ENCODE measurements at places on chromosomes 13 and 19.

- DNase-seq: no peak
Measured at GRCh38 chr13:53160211-53160610, 131.6 kb downstream of the OLFM4 start.

DNA sequence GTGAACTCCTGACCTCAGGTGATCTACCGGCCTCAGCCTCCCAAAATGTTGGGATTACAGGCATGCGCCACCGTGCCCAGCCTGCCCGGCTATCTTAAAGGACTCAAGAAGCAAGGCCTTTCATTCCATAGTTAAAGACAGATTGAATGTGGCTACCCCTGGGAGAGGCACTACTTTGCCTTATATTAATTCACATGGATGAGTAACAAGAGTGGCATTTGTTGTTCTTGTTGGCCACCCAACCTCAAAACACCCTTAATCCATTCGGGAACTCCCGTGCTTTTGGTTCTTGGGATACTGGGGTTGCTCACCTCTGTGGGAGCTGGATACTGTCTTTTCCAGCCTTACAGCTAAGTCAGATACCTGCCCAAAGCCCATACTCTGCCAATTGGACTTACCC, 34.4 kb upstream of the ABCC4 start:
- DNase-seq: no peak

- DNase-seq: no peak
Measured at GRCh38 chr13:51714663-51715168, 89.2 kb downstream of the DHRS12 start.

DNA sequence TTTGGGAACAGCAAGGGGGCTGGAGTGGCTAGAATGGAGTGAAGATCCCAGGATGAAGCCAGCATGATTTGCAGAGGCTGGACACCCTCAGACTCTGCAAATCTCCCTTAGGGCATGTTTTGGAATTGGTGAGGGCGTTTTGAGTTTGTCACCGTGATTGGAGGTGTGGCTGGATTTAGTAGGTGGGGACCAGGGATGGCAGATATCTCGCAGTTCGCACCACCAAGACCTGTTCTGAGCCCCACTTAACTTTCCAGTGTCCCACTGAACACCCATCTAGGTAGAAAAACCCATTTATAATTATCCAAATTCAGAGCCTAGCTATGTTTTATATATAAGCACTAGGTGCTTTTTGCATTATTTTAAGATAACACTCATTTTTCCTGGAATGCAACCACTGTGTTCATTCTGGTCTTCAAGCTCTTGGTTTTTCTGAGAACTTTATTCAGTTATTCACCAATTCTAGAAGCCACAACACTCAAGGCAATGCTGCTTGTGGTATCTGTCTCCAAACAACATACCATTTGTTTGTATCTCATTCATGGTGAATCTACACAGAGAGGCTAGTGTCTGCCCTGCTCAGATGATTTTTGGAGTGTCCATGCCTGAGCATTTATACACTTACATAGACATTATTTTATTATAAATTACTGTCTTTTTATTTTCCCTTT, 3.0 kb upstream of the NANOS2 start:
- DNase-seq: no peak

- DNase-seq: no peak
Measured at GRCh38 chr19:17376935-17377600, at the start of gene PLVAP. Gene PLVAP, minus strand, starts transcription at chr19:17377342. Its CDS starts 54 bp downstream, at chr19:17377288.

GRCh38 chr19:30224689-30225606, 147.2 kb upstream of the ZNF536 start:
- no peak for DNase-seq

DNA sequence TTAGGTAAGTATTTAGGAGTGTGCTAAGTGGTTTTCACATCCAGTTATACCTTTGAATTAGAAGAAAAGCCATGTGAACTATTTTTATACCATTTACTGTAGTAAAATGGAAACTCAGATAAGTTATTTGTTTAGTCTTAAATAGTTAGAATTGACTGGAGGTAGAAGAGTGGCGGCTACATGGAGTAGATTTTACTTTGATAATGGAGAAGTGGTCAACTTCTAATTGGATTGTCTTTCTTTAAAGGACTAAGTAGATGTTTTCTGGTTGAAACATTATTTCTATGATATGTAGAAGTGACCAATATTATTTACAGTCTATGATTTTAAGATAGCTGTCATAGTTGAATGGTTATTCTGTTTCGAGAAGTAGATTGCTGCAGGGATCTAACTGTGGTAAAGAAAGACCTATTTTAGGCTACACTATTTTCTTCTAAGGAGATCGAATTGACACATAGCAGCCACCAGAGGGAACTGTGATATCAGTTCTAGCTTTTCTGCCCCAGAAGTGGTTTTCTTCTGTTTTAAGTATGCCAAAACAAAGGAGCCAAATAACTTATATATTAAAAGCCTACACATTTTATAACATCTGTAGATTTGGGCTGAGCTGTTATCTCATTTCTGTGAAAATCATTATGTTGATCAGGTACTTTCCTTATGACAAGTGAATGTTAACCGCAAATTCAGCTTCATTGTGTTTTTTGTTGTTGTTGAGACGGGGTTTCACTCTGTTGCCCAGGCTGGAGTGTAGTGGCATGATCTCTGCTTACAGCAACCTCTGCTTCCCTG, 26.1 kb downstream of the ZMYM2 start:
- peak; percentile 2 for DNase-seq

GRCh38 chr13:46142776-46143175, 37.9 kb upstream of the CPB2 start:
- no peak for DNase-seq

GRCh38 chr19:45244133-45244794, 943 bp downstream of the EXOC3L2 start:
- no peak for DNase-seq

GRCh38 chr19:8831832-8832131, 322 bp downstream of the ZNF558 start:
- DNase-seq: no peak

- DNase-seq: no peak
Measured at GRCh38 chr13:41763782-41764181, 197.1 kb downstream of the VWA8 start.

DNA sequence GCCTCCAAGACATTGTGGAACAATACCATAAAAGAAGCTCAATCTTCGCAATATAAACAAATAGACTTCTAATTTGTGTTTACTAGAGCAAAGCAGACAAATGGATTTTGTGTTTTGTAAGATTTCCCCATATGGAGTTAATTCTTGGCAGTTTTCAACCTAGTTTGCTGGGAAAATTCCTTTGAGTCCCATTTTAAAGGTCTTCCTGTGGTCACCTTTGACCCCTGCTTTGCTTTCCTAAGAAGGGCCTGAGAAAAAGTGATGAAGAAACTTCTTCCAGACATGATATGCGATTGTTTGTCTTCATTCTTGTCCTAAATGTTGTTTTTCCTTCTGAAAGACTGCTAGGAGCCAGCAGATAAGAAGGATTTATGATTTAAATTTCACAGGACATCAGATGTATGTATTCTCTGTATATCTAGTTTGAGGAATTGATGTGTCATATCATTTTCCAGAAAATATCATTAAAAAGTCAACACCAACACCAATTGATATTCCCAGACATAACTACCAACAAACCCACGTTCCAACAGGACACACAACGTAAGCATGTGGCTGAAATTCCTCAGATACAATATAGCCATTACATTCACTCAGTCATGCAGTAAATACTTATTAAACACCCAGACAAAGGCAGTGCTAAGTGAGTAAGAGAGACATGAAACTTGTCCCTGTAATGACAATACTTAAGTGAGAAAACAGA, 276.4 kb downstream of the LHFPL6 start:
- no peak for DNase-seq

DNA sequence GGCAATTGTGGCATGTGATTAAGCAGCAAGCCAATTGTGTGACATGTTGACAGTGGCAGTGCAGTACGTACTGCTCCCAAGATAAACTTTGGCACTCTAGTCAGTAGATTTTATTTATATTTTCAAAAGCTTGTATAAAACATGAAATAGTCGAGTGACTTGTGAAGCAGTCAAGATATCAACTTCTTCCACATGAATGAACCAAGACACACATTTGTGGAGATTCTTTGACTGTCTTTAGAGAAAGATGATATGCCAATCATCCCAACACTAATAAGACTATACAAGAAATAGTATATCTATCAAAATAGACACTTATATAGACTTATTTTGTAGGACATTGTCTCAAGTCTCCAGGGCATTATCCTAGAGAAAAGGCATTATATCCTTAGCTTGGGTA, 538.0 kb downstream of the DCT start:
- DNase-seq: no peak

GRCh38 chr13:27036236-27036981, 135.2 kb downstream of the USP12 start:
- no peak for DNase-seq

DNA sequence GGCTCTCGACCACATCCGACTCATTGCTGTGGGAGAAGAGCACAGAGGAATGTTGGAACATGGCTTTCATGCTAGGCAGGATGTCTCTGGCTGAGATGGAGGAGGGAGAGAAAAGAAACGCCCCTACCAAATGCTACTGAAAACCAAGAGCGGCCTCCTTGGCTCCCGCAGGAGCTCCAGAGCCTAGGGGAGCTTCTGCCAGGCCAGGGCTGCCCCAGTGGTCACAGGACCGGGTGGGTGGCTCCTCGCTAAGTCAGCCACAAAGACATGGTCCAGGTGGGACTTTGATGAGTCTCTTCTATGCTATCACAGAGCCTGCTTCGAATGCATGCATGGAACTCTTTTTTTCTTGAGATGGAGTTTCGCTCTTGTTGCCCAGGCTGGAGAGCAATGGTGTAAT, 6.7 kb downstream of the LONP1 start:
- no peak for DNase-seq

DNA sequence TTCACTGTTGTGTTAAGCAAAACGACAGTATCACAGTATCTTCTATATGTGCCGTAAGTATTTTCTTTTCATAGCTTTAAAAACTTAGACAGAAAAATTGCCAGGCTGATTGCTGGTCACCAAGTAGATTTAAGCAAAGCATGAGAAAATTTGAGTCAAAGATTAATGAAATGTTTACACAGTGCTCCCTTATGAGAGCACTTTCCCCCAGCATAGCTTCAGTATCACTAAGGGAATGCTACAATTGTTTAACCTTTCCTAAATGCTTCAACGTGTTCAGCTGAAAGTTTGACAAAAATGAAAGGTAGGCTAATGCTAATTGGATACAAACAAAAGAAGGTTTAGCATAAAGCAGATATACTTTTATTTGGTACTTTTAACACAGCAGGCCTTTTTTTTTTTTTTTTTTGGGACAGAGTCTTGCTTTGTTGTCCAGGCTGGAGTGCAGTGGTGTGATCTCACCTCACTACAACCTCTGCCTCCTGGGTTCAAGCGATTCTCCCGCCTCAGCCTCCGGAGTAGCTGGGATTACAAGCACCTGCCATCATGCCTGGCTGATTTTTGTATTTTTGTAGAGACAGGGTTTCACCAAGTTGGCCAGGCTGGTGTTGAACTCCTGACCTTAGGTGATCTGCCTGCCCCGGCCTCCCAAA, 23.4 kb downstream of the PCCA start:
- DNase-seq: no peak

DNA sequence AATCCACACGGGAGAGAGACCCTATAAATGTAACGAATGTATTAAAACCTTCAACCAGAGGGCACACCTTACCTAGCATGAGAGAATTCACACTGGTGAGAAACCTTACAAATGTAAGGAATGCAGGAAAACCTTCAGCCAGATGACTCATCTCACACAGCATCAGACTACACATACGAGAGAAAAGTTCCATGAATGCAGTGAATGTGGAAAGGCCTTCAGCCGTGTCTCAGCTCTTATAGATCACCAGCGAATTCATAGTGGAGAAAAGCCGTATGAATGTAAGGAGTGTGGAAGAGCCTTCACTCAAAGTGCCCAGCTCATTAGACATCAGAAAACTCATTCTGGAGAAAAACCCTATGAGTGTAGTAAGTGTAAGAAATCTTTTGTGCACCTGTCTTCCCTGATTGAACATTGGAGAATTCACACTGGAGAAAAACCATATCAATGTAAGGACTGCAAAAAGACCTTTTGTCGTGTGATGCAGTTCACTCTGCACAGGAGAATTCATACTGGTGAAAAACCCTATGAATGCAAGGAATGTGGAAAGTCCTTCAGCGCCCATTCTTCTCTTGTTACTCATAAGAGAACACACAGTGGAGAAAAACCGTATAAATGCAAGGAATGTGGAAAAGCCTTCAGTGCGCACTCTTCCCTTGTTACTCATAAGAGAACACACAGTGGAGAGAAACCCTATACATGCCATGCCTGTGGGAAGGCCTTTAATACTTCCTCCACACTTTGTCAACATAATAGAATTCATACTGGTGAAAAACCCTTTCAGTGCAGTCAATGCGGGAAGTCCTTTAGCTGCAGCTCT, 16.0 kb downstream of the ZNF582 start:
- no peak for DNase-seq

DNA sequence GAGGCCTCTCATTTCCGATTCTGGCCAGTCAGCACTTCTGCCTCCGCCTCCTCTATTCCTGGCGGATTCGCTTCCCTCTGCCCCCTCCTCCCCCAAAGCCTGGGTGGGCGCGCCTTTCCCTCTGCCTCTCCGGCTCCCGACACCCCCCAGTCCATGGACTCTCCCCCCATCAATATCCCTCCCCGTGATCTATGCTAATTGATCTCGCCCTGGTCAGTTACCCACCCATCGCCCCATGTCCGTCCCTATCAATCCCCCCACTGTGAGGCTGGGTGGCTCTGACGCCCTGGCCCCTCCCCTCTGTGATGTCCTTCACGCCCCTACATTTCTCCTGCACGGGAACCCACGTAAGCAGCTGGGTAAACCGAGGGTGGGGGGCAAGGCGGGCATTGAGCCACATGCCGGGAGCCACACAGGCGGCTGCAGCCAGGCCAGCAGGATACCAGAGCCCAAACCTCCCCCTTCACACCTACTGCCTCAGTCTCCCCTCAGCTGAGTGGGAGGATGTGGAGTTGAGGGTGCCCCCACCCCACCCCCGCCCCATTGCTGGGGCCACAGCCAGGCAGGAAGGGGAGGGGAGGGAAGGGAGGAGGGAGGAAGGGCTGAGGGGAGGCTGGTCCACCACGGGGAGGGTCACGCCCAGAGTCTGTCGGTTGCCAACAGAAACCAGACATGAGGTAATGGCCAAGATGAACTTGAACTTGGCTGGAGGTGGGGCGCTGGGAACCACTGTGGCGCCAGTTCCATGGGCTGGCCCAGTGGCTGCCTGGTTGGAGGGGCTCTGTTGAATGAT, 21.0 kb downstream of the SMIM24 start:
- no peak for DNase-seq

DNA sequence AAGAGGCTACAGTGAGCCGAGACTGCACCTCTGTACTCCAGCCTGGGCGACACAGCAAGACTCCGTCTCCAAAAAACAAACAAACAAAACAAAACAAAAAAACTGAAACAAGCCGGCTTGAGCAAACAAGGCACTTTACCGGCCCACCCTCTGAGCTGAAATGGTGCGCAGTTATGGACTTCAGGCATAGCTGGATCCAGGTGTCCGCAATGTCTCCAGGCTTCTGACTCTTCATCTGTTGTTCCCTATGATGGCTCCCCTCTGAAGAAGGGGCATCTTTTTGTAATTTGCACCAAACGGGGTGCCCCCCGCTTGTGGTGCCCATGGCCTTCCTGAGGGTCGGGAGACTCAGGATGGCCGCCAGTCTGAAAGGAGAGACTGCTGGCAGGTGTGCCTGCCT, 6.2 kb downstream of the C2CD4C start:
- DNase-seq: no peak

GRCh38 chr13:65965501-65965900, 1264.6 kb downstream of the PCDH9 start:
- DNase-seq: no peak

- no peak for DNase-seq
Measured at GRCh38 chr13:59743195-59743594, 420.5 kb downstream of the DIAPH3 start.
